ENCODE measurements at places on chromosomes 3 and 15.

DNA sequence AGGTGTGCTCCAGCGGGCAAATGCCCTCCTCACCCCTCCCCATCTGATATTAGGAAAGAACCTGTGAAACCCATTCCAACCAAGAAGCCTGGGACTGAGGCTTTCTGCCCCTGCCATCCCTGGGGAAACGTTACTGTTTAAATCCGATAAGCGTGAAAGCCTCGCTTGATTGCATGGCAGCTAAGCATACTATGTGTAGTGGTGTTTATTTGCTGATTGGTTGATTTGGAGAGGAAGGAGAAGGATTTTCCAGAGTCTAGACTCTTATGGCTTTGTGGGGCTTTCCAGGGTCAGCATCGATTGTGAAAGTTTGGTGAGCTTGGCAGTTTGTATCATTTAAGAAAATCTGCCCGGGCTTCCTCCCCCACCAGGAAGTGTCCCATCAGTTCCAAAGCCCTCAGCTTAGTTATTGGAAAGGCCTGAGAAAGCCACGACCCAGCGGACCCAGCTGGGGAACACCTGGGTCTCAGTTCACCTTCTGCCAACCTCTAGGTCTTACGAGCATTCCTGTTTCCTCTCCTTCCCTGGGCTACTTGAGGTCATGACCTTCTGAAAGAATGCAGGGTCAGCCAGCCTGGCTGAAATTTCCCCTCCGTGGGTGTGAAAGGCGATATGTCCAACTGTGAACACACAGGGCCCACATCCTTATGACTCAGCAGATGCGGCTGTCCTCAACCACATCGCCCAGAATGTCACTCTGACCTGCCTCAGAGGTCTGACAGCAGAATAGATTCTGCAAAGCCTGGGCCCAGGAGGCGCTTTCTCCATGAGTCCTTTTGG is 62.8 kb upstream of the HERC1 start:
- DNase-seq = no peak

DNA sequence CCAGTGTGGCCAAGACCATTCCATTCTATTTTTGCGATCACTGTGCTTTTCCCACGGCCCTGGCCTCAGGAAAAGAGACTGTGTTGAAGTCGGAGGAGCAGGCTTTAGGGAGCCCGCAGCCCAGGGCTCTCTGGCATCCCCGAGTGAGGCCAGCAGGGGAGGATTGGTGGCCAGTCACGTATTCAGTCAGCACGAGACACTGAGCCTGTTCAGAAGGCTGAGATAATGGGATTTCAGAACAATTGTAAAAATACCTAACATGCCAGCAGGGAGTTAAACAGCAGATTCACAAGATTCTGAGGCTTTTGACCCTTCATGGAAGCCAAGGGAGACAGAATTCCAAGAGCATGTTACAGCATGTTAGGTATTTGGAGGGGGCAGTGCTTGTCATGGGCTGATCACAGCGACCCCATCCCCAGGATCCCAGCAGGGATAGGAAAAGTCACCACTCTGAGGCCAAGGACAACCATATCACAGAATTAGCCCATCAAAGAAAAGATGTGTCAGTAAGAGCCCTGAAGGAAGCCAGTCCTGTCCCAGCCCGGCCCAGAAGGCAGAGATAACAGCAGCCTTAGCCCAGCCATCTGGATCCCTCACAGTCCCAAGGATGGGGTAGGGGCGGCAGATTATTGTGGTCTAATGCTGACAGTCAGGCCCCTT is 40.6 kb downstream of the AMOTL2 start:
- DNase-seq = no peak

DNA sequence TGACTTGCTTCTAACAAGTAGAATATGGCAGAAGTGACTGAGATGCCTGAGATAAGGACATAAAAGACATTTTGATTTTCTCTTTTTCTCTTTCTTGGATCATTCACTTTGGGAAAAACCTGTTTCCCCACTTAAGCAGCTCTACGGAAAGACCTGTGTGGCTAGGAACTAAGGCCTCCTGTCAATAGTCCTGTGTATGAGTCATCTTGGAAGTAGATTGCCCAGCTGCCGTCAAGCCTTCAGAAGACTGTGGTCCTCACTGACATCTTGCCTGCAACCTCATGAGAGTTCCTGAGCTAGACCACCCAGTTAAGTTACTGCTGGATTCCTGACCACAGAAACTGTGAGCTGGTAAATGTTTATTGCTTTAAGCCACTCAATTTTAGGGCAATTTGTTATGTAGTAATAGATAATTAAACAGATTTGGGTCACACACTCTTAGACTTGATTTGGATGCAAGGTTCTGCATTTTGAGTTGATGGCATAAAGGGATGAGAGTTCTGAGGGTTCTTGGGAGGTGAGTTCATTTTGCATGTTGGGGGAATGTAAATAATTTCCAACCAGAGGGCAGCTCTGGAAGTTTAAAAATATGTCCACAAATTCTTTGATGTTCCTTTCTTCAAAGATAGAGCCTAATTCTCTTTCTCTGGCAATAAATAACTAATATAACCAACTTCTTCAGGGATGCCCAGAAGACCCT is 229.2 kb downstream of the SQOR start:
- no peak for DNase-seq

DNA sequence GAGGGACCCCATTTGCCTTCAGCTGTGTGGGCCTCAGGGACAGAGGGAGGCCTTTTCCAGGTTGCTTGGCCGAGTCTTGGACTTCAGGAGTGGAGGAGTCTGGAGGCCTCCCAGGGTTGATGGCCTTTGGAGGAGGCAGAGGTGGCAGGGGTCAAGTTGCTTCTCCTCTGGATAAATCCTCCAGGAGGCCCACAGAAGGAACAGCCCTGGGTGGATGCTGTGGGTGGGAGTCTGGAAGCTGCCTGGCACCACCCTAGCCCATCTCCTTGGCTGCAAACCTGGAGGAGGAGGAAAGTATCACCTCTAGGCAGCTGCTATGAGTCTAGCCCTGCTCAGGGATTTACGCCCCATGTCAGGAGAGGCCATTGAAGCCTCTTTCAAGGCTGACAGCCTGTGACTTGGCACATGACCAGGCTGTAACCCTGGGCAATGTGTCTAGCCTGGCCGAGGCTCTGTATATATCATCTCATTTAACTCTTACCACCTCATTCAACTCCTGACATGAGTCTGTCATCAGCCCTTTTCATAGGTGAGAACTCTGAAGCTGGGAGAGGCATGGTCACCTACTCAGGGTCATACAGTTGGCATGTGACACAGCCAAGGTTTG is 2.9 kb upstream of the PRKCD start:
- no peak for DNase-seq

GRCh38 chr3:4722103-4722502 is 229.0 kb downstream of the ITPR1 start:
- DNase-seq = peak; percentile 57

- DNase-seq = no peak
Measured at GRCh38 chr3:152266221-152266995, 2.3 kb upstream of the MBNL1 start.

GRCh38 chr3:60652829-60653228 is 598.4 kb downstream of the FHIT start:
- DNase-seq = no peak

DNA sequence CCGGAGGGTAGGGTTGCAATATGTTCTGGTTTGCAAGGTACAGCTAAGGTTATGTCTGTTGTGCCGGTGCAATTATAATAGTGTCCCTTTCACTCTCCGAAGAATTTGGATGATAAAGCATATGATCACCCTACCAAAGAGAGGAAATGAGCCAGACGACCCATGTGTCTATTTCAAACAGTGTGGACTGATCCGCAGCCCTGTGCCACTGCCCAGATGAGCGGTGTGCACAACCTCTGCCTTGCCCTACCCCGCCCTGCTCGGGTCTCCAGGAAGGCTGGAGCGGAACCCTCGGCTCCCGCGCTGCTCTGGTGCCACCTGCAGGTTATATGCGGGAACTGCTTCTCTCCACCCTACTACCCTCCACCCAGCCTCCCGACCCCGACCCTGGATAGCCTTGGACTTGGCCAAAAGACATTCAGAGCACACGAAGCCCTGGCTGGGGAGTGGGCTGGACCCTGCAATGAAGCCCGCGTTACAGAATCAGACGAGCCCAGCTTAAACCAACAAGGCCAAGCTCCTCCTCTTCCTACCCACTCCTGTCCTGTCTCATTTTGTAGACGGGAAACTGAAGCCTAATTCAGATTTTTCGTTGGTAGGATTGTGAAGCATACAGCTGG is 68.4 kb upstream of the CHRNB4 start:
- DNase-seq = peak; percentile 18

- no peak for DNase-seq
Measured at GRCh38 chr3:157958457-157958856, 147.8 kb downstream of the SHOX2 start.

DNA sequence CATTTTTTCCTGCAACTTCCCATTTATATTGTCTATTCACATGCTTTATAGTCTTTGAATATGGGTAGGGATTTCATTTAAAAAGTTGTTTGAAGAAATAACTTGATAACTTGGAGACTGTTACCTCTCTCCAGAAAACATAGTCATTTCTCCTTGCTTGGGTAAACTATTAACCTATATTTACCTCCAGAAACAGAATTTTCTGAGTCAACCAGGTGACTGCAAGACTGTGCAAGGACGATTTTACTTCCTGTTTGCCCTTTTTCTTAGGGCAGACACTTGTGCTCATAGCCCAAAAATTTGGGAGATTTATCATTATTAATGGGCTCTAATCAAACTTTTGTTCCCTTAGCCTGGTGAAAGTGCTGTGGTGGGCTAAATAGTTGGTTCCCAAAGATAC is 14.3 kb upstream of the MOBP start:
- DNase-seq = no peak

- DNase-seq = peak; percentile 54
Measured at GRCh38 chr15:40333922-40334492, 6.7 kb downstream of the CCDC9B start.

- DNase-seq = no peak
Measured at GRCh38 chr3:16842272-16843270, 42.2 kb upstream of the PLCL2 start.

GRCh38 chr15:62046078-62046743 is 14.0 kb downstream of the VPS13C start:
- no peak for DNase-seq

GRCh38 chr3:52524258-52524751 is 9.4 kb downstream of the NT5DC2 start:
- no peak for DNase-seq

- no peak for DNase-seq
Measured at GRCh38 chr3:33664195-33664594, 53.9 kb downstream of the CLASP2 start.

GRCh38 chr3:111617912-111618601 is 22.9 kb upstream of the ZBED2 start:
- no peak for DNase-seq

GRCh38 chr3:197394464-197395321 is 96.3 kb upstream of the DLG1 start:
- DNase-seq = no peak

- no peak for DNase-seq
Measured at GRCh38 chr3:25381083-25381482, 47.0 kb upstream of the RARB start.

DNA sequence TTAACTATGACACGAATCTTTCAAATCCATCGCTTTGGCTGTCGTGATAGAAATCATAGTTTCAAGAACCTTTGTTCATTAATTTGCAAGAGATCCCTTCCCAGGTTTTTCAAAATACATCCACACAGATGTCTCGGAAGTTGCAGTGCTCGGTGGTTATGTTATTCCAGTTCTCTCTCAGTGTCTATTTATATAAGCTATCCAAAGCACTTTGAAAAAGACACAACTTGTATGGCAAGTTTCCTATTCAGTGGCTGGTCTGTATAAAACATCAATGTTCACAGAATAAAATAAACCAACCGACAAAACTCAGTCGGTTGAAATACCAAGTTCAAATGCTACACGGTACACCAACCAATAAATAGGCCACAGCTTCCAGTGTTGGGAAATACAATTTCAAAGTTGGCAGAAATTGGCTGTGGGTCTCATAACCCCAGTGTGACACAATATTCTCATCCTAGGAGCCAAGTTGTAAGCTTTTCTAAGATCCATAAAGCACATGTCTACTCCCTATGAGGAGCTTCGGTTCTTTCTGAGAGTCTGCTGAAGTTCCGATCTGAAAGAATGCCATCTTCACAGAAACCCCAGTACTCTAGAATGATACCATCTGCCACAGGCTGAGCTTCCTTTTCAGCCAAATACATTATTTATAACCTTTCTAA is 23.7 kb downstream of the SATB1 start:
- no peak for DNase-seq

- DNase-seq = no peak
Measured at GRCh38 chr3:105431200-105431599, 64.5 kb downstream of the ALCAM start.

GRCh38 chr3:72312339-72312738 is 527.4 kb upstream of the PROK2 start:
- DNase-seq = no peak

GRCh38 chr15:64766058-64766457 is 9.3 kb downstream of the RBPMS2 start:
- no peak for DNase-seq

- no peak for DNase-seq
Measured at GRCh38 chr15:100680726-100681125, 78.3 kb downstream of the ASB7 start.

DNA sequence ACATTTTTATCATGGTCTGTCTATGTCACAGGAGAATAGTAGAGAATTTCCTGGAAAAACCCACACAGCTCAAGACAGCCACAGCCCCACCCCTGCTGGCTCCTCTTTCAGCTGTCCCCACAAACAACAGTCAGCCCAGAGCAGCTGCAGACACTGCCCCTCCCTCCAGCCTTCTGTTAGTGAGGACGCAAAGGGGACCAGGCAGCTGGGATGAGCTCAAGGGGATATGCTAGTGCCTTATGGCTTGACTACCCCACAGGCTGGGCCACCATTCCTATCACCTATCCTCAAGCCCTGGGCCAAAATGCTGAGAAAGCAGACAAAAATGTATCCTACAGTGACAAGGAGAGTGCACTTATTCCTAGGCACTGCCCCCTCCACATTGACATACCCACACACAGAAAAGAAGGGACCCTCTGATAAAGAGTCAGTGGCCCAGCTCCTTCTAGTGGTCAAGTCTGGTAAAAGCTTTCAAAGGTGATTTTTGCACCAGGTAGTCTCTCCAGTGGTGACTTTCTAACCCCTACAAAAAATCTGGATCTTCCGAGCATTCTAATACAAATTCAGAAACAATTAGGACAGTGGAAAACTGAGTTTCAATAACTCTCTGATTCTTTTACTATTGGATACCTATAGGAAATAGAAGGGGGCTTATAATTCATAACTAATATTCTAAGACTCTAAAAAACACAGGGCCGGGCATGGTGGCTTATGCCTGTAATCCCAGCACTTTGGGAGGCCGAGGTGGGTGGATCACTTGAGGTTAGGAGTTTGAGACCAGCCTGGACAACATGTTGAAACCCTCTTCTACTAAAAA is 3.0 kb upstream of the MAP1A start:
- peak; percentile 90 for DNase-seq
